SJCRH30 (cell line): ENCODE measurements at places on chromosomes 6 and 20. TPM values are rescaled to one million over a fixed set of nuclear protein-coding genes. Genes with fewer than 3 reads are reported as not detected.
A peak's percentile ranks its signal among the peaks of the same experiment; 100 is the strongest.

- DNase-seq = no peak
- H3K27ac ChIP-seq = peak overlapping the region; percentile 68
- peak overlapping the region; percentile 77 for H3K4me3 ChIP-seq
- H3K27me3 ChIP-seq = no peaks in the 10 kb centered on the region
- peaks cover 14% of the 10 kb centered on the region; the same call in 1 of the 2 replicates for H3K4me1 ChIP-seq
Observed at GRCh38 chr20:35093267-35093884, 769 bp upstream of the TRPC4AP start.

GRCh38 chr20:53408691-53409446 lies 184.8 kb downstream of the ZNF217 start:
- no peak for DNase-seq
- no peak overlapping the region for H3K27ac ChIP-seq
- no peak overlapping the region for H3K4me3 ChIP-seq
- H3K36me3 ChIP-seq = no peaks in the 10 kb centered on the region

GRCh38 chr6:7047128-7047527 lies 60.6 kb upstream of the RREB1 start:
- H3K27ac ChIP-seq = no peak overlapping the region
- no peaks in the 10 kb centered on the region for H3K27me3 ChIP-seq
- H3K4me1 ChIP-seq = peaks cover 3% of the 10 kb centered on the region; the same call in 1 of the 2 replicates
- H3K36me3 ChIP-seq = no peaks in the 10 kb centered on the region

Gene EDN1
- 0.08 and 0.10 TPM in 2 replicates for total RNA-seq

Gene TGM3
- total RNA-seq = not detected in 2 replicates

Gene SYNE1
- total RNA-seq = 25.4 and 27.3 TPM in 2 replicates
